Stimulated activated CD4-positive, alpha-beta T cell treated with anti-CD3 and anti-CD28 coated beads, Interleukin-1b, Interleukin-23, amount 100 ng/mL, for 24 hours (primary cell): ENCODE measurements at places on chromosomes 16 and 17.

DNA sequence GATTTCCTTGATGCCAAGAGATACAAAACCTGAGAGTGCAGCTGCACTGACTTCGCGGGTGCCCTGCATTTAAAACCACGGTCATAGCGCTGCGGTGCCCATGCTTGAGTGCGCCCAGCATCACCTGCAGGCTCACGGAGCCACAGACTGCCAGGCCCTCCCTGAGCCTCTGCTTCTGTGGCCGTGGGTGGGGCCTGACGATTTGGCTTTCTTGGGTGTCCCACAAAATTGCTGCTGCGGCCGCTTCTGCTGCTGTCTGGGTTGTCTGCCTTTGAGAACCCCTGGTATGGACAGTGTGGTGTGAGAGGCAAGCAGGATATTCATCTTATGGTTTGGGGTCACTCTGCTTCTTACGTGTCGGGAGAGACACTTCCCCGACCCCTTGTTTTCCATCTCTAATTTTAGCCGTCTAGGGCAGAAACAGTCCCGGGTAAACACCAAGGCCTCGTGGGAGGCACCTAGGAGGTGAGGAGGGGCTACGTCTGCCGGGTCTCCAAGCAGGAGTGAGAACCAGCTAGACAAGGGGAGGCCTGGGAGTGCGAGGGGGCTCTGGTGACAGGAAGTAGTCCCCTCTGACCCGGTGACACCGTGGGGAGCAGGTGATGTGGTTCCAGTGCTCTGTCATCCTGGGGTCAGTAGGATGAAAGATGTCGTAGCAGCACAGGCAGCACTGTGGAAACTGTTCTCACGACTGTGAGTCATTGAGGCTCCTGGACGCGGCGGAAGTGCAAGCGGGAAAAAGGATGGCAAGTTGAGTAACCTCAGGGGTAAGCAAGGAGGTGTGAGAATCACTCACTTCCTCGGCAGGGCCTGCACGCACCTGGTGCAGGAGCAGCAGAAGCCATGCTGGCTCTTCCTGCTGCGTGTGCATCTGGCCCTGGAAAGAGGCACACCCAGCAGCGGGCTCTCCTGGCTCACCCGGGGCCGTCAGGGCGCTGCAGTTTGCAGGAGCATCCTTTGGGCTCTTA lies 176.3 kb downstream of the RPTOR start:
- DNase-seq = peak; percentile 13

- no peak for DNase-seq
Measured at GRCh38 chr16:46801428-46802049, 29.4 kb downstream of the C16orf87 start.

GRCh38 chr17:8844229-8845218 lies 22.9 kb downstream of the PIK3R6 start:
- DNase-seq = no peak

GRCh38 chr17:7315570-7316235 lies 543 bp upstream of the GPS2 start:
- no peak for DNase-seq

DNA sequence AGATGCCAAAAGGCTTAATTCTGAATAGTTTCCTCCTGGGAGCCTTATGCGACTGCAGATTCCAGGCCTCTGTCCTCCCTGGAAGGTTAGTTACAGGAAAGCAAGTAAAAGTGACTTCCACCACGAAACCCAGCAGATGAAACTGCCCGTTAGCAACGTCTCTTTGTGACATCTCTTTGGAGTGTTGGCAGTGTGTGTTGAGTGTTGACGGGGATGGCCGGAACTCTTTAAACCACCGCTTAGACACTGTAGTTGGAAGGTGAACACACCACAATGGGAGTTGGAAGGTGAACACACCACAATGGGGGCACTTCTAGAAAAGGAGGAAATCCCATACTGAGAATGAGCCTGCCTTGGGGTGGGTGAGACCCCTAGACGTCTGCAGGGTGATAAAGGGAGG lies 858 bp downstream of the SKAP1 start:
- no peak for DNase-seq

GRCh38 chr16:46715769-46716305 lies 26.4 kb downstream of the ORC6 start:
- DNase-seq = no peak

DNA sequence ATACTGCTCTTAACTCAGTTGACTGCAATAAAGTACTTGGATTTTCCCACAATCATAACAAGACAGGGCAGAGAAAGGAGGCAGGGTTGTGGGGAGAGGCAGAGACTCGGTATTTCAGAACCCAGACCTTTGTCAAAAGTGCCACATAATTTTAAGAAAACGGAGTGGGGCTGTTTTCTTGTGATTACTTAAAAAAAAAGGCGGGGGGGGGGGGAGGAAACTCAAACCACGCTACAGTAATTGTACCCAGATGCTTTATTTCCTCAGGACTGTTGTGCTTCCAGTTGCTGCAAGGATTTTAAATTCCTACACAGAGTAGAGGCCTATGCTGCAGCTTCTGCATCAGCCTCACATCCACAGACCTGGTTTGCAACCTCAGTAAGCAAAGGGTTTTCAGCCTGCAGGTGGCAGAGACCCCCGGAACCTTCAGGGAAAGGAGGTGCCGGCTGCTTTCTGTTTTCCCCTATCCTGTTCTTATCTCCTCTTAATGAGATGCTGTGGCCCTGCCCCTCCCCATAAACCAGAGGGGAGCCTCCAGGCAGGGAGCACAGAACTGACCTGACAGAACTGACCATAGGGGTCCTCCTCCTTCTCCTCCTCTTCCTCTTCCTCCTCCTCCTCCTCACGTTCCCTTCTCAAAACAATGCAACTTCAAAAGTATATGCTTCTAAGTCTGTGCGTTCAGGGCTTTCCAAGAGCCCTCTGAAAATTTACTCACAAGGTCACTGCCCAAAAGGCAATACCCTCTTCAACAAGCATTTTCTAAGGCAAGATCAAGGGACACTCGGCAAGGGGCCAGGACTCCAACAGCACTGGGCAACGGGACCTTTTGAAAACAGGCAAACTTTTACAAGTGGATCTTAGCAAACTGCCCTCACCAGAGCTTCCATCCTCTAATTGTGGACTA lies 7.5 kb downstream of the AXIN2 start:
- no peak for DNase-seq

DNA sequence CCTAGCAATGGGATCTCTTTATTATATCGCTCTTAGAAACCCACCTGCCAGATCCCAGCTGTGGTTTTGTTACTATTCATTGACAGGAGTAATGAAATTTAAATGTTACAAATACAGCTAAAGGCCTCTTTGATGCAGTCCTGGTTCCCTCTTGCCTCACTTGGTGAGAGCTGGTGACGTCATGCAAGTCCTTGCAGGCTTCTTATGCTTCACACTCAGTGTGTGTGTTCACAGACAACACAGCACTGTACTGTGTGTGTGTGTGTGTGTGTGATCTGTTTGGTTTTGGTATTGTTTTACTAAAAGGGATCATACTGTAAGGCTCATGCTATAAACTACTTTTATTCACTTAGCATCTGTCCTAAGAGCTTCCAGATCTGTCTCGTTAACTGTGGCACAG lies 75.0 kb downstream of the USP22 start:
- DNase-seq = no peak

- DNase-seq = no peak
Measured at GRCh38 chr16:87314990-87315420, 2.2 kb downstream of the C16orf95 start.

DNA sequence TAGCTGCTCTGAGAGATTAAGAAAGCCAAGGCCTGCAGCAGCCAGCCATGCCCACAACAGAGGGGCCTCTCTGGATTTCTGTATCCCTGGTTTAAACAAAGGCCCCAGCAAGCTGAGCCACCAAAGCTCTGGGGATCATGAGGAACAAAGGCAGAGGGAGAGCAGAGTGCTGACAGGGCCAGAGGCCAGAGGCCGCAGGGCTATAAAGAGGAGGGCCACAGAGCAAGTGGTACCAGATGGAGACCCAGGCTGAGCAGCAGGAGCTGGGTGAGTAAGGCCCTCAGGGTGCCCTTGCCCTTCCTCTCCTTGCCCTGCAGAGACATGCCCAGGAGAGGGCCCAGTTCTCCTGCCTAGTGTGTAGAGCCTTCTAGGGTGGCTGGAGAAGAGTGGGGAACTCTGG lies at the start of gene CRYBA1:
TSS of gene CRYBA1 (plus strand) at position 232 of the 400 bp plus-strand sequence. CDS start at position 237, 5 bp downstream.
- DNase-seq = no peak
